Activated T-cell treated with anti-CD3 and anti-CD28 coated beads for 48 hours (primary cell): ENCODE measurements at places on chromosomes 1 and 21.
A peak's percentile ranks its signal among the peaks of the same experiment; 100 is the strongest.

DNA sequence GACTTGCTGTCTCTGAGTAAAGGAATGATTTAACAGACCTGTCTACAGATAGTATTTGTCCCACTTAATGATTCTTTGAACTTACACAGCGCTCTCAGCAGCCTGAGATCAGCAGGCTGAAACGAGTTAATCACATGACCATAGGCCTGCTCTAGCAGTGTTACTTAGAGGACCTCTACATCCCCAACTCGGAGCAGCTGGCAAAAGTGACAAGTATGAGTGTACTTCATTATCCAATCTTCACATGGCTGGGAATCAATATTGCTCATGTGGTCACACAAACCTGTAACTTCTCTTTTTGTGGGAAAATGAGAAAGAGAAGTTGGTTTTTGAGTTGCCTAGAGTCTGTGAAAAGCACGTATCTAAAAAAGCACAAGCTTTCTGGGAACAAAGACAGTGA lies 11.4 kb upstream of the ATP13A2 start:
- no peak for DNase-seq

DNA sequence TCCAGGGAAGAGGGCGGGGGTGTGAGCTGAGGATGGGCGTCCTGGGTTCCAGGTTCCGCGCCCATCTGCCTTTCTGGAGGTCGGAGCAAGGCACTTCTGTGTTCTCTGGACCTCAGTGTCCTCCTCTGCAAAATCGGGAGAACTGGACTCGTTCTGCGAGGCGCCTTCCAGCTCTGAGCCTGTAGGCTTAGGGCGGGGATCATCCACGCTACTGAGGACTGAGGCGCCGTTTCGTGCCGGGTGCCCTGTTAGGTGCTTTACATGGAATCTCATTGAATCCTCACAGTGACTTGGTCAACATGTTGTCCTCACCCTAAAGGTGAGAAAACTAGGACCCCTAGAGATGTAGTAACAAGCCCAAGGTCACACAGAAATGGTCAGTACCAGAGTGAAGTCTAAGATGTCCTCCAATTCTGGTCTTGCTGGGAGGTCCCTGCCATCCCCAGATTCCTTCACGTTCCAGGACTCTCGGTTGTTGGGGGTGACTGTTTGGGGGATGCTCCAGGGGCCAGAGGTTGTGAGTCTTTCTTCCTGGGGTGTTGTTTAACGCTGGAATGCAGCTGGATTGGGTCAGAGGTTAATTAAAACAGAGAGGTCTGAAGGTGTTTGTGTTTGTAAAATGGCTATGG lies 677 bp downstream of the PRKAA2 start:
- DNase-seq, result no peak

DNA sequence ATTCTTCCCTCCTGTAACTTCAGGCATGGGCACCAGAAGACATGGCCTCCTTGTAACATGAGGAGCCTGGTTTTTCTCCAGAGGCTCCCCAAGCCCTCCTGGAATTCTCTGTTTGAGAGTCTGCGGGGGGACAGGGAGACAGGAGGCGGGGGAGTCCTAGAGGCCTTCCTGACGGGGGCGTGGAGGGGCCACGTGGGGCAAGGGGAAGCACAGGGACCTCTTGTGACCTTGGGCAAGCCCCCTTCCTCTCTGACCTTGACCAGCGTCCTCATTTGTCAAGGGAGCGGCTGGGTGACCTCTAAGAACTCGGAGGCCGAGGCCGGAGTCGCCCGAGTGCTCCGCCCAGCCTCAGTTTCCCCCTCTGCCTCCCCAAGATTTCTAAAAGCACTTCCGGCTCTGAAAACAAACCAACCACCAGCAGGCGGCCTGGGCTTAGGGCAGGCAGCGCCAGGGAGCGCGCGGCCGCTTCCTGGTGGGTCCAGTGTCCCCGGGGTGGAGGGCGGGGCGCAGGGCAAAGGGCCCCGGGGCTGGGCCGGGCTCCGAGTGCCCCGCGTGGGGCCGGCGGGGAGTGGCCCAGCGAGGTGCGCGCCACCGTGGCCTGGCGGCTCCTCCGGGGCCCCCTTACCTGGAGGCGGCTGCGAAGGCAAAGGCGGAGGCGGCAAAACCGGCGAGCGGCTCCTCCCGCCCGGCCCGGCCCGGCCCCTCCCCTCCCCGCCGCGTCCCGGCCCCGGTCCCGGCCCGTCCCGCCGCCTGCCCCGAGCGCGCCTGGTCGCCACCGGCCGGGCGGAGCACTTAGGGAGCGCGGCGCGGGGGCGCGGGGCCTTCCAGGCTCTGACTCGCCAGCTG lies at the start of gene TMCO4:
Gene TMCO4 (minus strand): TSS at position 687 of the 846 bp plus-strand sequence. CDS start 19,158 bp downstream, outside the sequence.
- peak; percentile 63 for DNase-seq

GRCh38 chr1:43938892-43939587 lies 5.4 kb downstream of the ARTN start:
- no peak for DNase-seq

DNA sequence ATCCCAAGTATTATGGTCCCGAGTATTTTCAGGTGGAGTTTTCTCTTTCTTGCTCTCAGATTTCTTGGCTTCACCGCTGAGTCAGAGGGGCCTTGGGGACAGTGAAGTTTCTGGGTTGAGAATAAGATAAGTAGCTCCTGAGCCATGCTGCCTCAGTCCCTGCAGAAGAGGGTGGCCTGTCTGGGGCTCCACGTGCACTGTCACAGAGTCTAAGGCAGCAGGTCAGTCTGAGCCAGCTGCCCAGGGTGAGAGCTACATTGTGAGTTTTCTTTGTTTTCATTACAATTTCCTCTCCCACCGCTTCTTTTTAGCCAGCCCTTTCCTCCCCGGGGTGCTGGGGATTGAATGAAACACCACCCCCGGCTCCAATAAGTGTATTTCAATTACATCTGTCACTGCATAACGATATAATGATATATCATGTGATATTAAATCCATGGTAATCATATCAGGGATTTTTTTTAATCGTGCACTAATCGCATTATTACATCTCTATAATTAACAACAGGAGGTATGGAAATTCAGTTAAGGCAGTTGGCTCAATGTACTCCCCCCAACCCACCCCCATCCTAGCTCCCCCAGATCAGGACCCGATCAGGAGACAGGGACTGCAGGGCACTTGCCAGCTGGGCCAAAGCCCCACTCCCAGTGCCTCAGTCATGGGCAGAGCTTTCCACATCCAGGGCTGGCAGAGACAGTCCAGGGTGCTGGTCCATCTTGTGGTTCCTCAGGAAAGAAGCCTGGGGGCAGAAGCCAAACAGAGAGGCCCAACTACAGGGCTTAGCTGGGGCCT lies 43.7 kb downstream of the DMAP1 start:
- DNase-seq, result no peak

DNA sequence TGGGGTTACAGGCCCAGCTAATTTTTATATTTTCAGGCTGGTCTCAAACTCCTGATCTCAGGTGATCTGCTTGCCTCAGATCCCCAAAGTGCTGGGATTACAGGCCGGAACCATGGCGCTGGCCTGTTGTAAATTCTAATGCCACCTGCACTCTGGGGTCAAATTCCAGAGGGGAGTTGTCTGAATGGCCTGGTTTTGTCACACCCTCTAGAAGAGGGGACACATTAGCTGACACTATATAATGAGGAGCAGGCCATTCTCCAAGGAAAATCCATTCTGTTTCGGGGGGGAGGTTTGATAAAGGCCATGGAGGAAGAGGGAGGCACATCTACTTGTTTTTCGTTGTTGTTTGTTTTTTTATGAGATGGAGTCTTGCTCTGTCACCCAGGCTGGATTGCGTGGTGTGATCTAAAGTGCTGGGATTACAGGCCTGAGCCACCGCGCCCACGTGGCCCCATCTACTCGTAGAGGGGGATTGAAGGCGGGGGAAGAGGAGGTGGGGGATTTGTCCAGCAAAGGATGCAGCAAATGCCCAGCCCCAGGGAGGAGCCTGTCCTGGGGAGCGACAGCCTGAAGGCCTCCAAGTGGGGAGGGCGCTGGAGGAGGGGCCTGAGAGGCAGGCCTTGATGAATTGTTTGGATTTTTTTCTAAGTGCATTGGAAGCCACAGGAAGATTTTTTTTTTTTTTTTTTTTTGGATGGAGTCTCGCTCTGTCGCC lies 78.4 kb upstream of the SLC45A1 start:
- no peak for DNase-seq

DNA sequence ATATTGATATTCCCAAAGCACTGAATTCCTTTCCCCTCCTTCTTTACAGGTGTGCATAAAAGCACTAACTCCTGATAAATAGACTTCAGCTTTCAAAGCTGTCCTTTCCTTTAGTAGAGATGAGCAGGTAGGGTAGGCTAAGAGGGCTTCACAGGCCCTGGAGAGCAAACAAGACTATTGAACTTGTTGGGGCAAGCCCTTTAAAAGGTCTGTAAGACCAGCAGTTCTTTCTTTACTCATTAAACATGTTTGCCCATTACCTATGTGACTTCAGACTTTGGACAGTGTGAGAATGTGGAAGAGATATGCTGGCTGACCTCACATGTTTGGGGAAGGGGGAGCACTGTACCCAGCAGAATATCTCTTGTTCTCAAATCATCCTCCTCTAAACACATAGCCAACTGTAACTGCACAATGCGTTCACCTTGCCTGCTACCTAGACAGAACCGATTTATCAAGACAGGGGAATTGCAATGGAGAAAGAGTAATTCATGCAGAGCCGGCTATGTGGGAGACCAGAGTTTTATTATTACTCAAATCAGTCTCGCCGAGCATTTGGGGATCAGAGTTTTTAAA lies 27.1 kb upstream of the HAO2 start:
- no peak for DNase-seq

DNA sequence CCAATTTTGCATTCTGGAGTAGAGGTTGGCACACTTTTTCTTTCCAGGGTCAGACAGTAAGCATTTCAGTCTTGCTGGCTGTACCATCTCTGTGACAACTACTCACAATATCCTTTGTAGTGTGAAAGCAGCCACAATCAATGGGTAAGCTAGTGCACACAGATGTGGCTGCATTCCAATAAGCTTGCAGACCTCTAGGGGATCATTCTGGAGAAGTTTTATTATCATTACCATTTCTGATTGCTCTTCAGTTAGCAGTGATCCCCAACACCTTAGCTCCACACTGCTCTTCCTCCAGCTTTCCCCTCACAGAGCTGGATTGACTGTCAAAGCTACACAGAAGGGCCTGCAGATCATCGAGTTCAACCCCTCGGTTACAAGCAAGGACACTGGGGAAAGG lies 9.1 kb downstream of the RXRG start:
- no peak for DNase-seq

DNA sequence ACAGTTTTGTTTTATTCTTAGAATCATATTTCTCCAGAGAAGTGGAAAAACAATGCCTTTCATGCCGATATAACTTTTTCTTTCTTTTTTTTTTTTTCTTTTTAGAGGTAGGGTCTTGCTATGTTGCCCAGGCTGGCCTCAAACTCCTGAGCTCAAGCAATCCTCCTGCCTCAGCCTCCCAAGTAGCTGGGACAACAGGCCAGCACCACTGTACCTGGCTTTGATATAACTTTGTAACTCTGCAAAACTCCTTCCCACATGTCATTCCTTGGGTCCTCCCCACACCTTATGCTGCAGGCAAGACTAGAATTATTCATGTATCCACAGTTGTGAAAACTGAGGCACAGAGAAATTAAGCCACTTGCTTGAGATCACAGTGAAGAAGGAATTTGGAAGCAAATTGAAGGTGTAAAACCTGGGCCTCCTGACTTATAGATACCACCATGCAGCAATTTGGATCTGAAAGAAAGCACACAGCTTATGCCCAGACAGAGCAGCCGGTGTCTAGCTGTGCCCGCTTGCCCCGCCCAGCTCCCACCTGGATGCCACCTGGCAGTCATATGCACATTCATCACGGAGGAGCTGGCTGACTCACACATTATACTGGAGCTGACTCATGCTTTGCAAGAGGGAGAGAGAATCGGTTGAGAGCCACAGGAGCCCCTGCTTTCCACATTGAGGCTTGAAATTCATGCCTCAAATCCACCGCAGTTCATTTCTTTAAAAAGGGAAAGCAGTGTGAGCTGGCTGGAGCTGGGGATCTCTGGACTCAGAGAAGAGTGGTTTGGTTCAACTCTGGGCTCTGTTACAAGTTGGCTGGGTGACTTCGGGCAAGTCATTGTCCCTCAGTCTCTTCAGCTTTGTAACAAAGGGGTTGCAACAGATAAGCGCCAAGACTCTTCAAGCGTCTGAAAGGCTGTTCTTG lies 8.3 kb upstream of the SLC2A1 start:
- DNase-seq, result no peak

DNA sequence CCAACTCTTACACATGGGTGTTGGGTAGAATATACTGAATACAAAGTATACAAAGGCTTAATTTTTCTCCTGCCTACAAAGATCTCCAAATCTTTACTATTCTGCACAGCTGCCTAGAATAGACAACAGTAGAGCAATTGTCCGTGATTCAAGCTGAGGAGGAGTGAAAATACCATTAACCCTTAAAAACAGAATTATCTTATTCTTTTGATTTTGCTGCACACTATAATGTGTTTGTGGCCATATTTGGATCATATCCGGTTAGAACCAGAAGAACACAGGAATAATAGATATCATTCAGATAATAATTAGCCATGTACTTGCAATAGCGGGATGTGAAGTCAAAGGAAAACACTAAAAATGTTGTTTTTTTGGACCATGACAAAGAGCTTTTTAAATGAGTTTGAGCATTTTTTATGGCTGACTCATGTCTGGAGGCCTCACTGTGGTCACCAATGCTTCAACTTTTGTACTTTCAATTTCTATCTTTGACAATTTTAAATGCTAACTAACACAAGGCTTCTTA lies 197.6 kb upstream of the FOXD3 start:
- no peak for DNase-seq

DNA sequence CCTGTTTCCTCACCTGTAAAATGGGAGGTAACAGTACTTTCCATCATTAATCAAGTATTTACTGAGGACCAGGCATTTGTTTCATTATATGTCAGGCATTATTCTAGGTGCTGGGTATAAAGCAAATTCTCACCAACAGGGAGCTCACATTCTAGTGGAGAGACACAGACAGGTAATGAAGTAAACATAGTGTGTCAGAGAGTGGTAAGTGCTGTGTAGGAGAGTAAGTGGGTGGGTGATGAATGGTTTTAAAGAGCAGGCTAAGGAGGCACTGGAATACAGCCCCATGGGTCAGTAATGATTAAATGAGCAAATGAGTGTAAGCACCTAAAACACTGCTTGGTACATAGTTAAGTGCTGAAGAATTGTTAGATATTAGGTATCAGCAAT lies 60.4 kb downstream of the DNTTIP2 start:
- DNase-seq, result no peak

- no peak for DNase-seq
These were observed 140.0 kb upstream of the POU3F1 start for GRCh38 chr1:38186566-38186965.

- DNase-seq, result no peak
These were observed 12.3 kb downstream of the MYSM1 start for GRCh38 chr1:58687516-58687915.

GRCh38 chr1:115862403-115862802 lies 21.5 kb upstream of the NHLH2 start:
- no peak for DNase-seq

- peak; percentile 26 for DNase-seq
These were observed 183.3 kb upstream of the TMEM51 start for GRCh38 chr1:14970115-14970798.

- no peak for DNase-seq
These were observed 136.9 kb downstream of the PSMG1 start for GRCh38 chr21:39046236-39046916.

DNA sequence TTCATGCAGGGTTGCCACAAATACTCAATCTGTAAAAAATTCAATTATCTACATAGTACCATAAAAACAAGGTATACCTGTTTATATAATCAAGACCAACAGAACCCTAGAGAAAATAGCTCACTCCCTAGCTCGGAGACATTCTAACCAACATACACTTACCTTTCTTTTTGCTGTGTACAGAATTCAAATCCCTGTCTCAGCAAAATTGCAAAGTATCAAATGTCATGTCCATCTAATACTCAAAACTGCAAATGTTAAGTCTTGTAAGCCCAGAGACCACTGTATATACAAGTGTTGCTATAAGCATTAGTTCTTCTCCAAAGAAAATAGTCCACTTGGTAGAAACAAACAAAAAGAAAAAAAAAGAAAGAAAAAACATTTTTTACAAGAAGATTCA lies 16.2 kb upstream of the SELE start:
- no peak for DNase-seq
